CD4-positive, alpha-beta T cell treated with Interleukin-17A for 1 hour (primary cell): ENCODE measurements at places on chromosomes 5 and 9.

GRCh38 chr5:73853091-73853490 is 227.1 kb downstream of the ARHGEF28 start:
- no peak for DNase-seq

DNA sequence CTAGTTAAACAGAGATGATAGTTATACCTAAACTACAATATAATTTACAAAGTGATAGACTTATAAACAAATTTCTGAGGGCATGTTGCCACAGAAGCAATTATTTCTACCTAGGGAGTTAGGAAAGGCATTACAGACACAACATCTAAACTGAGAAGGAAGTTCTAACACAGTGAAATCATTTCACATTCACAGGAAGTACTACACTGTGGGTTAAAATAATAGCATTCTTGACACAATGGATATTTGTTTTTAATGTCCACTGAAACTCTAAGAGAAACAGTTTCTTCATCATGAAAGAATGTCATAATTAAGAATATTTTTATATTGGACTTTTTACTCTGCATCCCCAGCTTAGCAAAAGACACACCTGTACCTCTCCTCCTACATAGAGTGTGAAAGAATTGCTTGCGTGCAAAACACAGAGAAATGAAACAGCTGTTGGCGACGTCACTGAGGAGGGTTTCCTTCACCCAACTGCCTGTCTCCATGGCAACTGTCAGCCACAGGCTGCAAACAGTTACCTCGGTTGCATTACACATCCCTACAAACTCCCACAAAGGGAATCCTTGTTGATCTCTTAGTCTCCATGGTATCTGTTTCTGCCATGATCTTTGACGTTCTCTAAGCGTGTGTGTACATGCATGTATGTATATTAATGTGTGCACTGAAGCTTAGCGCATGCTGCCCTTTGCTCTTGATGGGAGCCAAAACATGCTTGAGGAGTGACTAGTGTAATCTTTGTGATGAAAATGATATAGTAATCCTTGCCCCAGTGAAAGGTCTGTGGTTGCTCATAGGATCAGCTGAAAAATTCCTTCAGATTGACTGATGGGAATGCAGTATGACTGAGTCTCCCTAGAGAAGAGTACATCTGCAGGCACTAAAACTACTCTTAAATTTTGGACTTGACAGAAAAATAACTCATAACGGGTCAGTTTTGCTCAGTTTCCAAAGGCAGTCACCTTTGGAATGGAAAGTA is 168.5 kb downstream of the ACTL7B start:
- no peak for DNase-seq

DNA sequence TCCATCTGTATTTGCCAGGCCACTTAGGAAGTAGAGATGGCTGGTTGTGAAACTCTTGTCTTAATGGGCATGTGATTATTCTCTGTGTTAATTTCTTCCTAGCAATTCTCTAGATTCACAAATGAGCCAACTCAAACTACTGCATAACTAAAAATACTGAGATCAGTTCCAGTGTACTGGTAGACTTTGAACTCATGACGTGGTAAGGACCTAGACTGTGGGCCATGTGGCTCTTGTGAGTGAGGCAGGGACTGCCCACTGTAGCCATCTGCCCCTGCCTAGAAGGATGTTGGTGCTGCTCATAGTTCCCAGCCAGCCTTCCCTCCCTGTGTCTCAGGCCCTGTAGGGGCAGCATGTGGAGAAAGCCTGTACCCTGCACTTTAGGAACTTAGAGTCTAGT is 47.4 kb downstream of the CYSTM1 start:
- DNase-seq = no peak

- DNase-seq = no peak
Observed at GRCh38 chr5:122366501-122366900, 54.5 kb downstream of the SNCAIP start.

DNA sequence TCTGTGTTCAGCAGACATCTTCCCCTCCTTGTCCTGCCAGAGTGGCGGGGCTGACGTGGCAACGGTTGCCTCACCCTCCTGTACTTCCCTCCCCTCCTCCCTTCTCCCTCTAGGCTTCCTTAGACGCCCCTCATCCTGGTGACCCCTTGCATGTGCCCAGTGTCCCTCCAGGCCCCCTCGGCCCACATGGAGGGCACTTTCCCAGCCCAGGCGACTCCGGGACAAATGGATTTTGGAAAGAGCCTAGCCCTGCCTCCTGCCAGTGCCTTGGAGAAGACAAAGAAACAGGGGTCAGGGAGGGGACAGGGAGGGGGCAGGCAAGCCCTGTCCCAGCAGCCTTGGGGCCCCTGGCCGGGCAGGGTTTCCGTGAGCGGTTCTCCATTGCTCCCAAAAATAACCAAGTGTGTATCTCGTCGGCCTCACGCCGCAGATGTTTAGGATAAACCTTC is 38.3 kb upstream of the NEURL1B start:
- DNase-seq = no peak

GRCh38 chr9:20659474-20659967 is 24.5 kb upstream of the FOCAD start:
- DNase-seq = no peak

DNA sequence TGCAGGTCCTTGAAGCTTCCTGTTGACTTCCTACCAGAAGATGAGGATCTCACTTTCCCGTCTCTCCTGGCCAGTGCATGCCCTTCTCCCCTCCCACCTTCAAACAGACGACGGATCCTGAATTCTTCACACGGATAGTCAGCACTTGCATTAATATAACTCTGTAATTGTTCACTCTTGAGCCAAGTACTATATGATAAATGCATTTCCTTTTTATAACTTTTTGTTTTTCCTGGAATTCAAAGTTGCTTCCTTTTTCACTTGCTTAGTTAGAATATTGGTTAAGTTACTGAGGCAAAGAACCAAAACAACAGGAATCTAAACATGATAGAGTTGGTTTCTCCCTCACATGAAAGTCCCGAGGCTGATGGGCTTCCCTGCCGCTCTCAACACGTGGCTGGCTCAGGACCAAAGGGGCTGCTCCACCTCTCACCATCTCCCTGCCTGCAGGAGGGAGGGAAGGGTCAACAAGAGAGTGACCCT is 20.2 kb upstream of the EGFL7 start:
- no peak for DNase-seq

DNA sequence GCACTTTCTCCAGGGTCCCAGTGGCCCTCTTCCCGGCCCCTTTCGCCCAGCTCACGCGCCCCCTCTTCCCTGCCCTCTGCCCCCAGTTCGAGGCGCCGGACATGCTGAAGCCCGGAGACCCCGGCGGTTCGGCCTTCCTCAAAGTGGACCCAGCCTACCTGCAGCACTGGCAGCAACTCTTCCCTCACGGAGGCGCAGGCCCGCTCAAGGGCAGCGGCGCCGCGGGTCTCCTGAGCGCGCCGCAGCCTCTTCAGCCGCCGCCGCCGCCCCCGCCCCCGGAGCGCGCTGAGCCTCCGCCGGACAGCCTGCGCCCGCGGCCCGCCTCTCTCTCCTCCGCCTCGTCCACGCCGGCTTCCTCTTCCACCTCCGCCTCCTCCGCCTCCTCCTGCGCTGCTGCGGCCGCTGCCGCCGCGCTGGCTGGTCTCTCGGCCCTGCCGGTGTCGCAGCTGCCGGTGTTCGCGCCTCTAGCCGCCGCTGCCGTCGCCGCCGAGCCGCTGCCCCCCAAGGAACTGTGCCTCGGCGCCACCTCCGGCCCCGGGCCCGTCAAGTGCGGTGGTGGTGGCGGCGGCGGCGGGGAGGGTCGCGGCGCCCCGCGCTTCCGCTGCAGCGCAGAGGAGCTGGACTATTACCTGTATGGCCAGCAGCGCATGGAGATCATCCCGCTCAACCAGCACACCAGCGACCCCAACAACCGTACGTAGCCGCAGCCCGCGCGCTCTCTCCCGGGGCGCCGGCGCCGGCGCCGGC is 1.0 kb downstream of the PRDM6 start:
- no peak for DNase-seq

DNA sequence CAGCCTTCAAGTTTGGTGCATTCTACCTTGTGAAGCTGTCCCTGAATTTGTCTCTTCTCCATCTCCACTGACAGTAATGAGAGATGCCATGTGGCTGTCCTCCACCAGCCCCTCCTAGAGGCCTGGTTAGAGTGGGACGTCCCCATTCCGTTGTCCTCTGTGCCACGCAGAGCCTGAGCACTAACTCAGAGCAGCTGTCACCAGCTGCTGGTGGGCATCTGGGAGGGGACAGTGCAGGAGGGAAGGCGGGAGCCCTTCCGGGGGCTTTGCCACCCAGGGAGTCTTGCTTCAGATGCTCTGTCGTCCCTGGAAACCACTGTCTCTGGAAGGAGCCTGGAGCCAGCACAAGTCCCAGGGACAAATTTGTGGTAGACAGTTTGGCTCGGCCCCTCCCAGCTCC is 78.6 kb downstream of the PDZD2 start:
- no peak for DNase-seq

DNA sequence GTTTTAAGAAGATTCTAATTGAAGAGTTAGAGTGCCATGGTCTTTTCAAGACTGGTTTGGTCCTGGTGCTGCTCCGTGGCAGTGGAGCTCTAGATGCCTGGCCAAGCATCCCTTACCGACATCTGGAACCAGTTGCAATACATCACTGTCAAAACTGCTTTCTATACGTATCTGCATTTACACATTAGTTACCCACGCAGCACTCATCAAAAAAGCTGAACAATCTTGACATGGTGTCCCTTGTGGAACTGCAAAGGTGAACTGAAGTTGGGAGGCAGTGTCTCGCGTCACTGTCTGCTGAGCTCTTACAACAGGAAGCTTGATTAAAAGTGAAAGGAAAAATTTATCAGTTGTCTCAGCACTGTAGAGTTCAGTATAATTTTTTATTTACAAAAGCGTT is 82.6 kb downstream of the PBX3 start:
- DNase-seq = peak; percentile 78

GRCh38 chr5:150077060-150077459 is 9.3 kb downstream of the CSF1R start:
- no peak for DNase-seq

DNA sequence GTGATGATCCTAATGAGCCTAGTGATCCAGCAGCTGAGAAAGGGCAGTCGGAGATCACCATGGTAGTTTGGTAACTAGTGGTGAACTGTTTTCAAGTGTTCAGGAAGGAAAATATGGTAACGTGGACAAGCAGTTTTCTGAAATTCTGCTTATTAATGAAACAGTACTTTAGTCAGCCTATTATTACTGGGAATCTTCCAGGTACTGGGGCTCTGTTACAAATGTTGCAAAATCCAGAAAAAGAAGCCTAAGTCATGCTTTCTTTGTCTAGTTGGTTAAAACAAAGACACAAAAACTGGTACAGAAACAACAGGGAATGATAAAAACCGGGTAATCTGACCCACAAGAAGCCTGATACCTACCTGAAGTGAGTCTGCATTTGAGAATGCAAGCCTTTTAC is 18.2 kb downstream of the TTC23L start:
- DNase-seq = no peak

DNA sequence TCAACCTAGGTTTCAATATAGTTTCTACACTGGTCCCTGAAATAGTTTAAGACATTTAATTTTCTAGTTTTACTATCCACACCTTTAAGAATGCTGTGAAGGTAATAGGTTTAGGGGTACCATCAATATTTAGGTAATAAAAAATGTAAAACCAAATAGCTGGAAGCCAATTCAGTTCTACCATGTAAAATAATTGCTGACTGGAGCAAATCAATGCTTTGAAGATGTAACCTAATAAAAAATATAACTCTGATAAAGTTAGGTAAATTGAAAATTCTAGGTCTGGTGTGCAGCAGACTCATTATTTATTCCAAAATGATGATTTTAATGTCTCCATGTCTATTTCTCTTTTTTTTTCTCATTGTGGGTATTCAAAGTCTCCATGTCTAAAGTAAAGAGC is 21.8 kb downstream of the CDH6 start:
- no peak for DNase-seq

DNA sequence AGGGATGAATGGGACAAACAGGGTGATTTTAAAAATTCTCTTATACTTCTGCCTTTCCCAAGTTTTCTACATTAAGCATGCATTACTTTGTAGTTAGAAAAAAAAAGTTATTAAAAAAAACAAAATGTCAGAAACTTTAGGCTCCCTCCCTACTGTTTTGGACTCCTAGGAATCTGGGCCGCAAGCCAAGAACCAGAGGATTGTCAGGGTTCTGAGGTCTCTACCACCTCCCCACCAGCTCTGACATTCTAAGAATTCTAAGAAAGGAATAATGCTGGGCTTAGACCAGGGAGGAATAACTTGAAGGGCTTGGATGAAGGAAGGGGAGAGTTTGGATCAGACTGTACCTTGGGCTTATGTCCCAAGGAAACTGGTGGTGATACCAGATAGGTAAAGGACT is 1.1 kb upstream of the ARHGEF39 start:
- DNase-seq = no peak

- DNase-seq = no peak
Observed at GRCh38 chr9:136673975-136674785, 11.5 kb downstream of the EGFL7 start.

- no peak for DNase-seq
Observed at GRCh38 chr5:123455640-123456039, 32.4 kb upstream of the CEP120 start.

GRCh38 chr5:73061593-73061992 is 58.8 kb upstream of the TMEM171 start:
- DNase-seq = no peak

- no peak for DNase-seq
Observed at GRCh38 chr9:86116425-86116824, 17.1 kb upstream of the GOLM1 start.

DNA sequence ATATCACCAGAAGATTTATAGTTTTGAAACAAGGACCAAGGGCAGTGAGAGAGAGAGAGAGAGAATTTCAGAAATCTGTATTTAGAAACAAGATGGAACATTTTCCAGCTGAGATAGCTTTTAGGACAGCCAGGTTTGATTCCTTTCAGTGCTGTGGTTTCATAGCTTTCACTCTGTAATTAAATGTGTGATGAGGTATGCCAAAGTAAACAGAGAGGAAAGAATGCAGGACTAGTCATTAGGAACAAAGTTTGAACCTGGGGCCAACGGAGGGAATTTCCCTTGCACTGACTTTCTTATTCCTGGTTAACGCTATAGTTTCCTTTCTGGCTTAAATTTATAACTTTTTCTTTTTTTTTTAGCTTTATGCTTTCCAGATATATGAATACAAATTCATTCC is 10.0 kb upstream of the CCL28 start:
- no peak for DNase-seq

GRCh38 chr9:112852741-112853504 is 37.8 kb downstream of the SLC46A2 start:
- no peak for DNase-seq

- DNase-seq = no peak
Observed at GRCh38 chr9:21669701-21670100, 132.7 kb upstream of the MTAP start.

GRCh38 chr9:130209422-130209821 is 37.2 kb downstream of the NCS1 start:
- DNase-seq = no peak

GRCh38 chr9:125549465-125549871 is 157.5 kb downstream of the MAPKAP1 start:
- no peak for DNase-seq

GRCh38 chr5:102933316-102933715 is 178.2 kb downstream of the PAM start:
- DNase-seq = no peak

- DNase-seq = no peak
Observed at GRCh38 chr9:134948149-134948548, 30.4 kb upstream of the FCN1 start.
